Foreskin fibroblast (primary cell): ENCODE measurements at places on chromosomes 2 and 18.
A peak's percentile ranks its signal among the peaks of the same experiment; 100 is the strongest.

DNA sequence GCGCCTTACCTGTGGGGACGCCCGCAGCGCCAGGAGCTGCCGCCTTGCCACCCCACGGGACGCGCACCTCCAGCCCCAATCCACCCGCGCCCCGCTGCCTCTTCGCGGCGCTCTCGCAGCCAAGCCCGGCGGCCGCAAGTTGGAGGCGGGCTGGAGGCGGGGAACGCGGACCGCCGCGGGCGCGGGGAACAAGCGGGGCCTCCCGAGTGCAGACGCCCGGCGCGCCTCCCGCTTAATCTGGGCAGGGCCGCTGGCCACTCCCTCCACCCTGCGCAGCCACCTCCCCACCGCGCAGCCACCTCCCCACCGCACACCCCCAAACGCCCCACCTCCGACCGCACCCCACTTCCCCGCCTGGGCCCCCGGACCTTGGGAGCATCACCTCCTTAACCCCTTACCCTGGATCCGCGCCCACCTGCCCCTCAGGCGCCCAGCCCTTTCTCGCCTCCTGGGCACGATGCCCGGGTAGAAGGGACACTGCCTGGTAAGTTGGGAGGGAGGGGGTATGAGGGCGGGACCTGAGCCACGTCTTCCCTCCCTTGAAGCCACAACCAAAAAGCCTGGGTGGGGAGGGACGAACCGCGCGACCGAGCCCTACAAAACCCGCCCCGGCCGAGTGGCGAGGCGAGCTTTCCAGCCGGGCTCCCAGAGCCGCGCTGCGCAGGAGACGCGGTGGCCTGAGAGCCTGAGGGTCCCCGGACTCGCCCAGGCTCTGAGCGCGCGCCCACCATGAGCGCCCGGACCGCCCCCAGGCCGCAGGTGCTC is at the start of the genes COL4A3 and COL4A4:
Gene COL4A3, plus strand, starts transcription at position 627 of the 765 bp plus-strand sequence. Its CDS starts 103 bp downstream, at position 730.
Gene COL4A4, minus strand, starts transcription at position 208 of the 765 bp plus-strand sequence. CDS start 16,722 bp downstream, outside the sequence.
- no peak for DNase-seq

DNA sequence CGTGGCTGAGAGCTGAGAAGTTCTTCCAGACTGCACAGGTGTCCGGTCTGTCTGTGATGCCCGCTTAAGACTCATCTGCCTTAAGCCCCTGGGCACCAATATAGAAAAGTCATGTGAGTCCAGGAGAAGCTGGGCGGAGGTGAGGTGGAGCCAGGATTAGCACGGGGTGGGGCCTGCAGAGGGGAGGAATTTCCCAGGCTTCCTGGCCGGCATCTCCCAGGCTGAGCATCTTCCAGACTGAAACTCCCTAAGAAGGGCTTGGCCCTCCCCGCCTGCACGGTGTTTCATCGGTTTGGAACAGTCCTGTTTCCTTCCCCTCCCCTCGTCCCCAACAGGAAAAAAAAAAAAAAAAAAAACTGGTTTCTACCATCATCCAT is 270.3 kb downstream of the ATAD2B start:
- DNase-seq = peak; percentile 42

DNA sequence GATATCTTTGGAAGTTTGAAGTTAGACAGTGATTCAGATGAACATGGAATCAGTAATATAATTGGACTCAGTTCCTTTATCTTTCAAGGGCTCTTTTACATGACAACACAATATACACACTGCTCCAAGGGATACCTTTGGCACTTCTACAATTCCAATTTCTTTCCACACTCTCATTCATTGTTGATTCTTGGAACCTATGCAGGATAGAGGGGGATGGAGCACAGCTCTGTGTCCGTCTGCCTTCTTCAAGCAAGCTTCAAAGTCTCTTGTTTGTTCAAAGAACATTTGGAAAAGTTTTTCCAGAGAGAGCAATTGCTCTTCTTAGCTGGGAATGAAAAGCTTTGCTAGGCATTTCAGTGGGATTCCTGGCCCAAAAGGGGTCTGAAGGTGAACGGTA is 276.2 kb upstream of the ZEB2 start:
- DNase-seq = no peak

DNA sequence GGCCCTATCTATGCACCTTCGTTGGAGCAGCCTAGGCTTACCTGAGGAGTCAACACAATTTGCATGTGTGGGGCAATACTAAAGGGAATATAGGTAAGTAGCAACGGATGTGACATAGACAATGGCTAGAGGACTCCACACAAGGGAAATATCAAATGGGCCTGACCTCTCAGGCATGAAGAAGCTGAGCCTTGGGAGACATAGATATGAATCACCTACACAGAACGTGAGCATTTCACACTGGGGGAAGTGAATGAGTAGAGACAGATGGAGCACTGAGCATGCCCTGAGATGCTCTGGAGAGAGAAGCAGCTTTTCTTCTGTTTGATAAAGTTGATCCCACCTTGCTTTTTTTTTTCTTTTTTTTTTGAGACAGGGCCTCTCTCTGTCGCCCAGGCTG is 97.9 kb downstream of the ATL2 start:
- DNase-seq = no peak

- peak; percentile 70 for DNase-seq
Measured at GRCh38 chr2:228731517-228731916, 539.6 kb downstream of the PID1 start.

GRCh38 chr2:170887896-170888295 is 41.2 kb upstream of the GORASP2 start:
- no peak for DNase-seq

- DNase-seq = no peak
Measured at GRCh38 chr2:122340246-122340645, 584.8 kb downstream of the TSN start.

GRCh38 chr2:127305990-127306585 is 12.1 kb upstream of the ERCC3 start:
- no peak for DNase-seq

GRCh38 chr2:28695245-28695647 is 56.4 kb upstream of the PPP1CB start:
- DNase-seq = no peak

DNA sequence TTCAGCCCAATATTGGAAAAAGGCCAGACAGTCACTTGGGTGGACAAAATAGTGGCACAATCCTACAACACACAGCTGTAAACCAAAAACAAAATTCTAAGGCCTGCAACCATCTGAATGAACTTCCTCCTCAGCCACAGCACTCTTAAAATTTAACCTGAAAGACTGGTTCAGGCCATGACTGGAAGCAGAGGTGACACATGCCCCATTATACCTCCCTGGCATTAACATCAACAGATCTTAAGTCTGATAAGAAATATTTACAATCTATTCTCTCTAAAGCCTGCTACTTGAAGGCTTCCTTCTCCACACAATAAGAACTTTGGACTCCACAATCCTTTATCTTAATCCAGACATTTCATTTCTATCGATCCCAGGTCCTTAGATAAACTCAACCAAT is 192.4 kb upstream of the LRP1B start:
- no peak for DNase-seq

DNA sequence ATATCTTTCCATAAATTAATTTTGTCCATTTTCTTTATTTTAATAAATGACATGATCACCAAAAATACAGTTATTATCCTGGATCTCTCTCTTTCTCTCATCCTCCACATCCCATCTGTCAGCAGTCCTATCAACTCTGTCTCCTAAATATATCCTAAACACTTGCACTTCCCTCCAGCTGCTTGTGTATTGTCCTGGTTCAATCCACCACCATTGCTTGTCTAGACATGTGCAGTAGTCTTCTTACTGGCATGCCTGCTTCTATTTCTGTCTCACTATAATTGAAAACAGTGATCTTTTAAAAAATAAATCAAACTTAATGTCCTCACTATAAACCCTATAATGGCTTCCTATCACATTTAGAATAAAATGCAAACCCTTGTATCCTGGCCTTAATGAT is 2168.6 kb upstream of the PIK3C3 start:
- no peak for DNase-seq

- DNase-seq = peak; percentile 44
Measured at GRCh38 chr2:195664528-195664927, 7.5 kb downstream of the SLC39A10 start.

DNA sequence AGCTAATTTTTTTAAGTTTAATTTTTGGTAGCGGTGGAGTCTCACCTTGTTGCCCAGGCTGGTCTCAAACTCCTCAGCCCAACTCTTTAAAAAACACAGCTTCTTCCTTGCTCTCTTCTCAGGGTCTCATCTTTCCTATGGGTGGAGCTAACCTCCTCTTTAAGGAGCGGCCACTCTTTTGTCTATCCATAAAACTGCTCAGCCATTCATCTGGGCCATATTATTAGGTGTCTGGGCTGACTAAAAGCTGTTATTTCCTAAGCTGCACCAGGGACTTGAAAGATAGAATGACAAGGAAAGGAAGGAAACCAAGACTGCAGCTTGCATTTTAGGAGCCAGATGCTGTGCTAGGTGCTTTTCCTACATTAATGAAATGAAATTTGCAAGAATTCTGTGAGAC is 35.8 kb upstream of the THOC1 start:
- DNase-seq = no peak

DNA sequence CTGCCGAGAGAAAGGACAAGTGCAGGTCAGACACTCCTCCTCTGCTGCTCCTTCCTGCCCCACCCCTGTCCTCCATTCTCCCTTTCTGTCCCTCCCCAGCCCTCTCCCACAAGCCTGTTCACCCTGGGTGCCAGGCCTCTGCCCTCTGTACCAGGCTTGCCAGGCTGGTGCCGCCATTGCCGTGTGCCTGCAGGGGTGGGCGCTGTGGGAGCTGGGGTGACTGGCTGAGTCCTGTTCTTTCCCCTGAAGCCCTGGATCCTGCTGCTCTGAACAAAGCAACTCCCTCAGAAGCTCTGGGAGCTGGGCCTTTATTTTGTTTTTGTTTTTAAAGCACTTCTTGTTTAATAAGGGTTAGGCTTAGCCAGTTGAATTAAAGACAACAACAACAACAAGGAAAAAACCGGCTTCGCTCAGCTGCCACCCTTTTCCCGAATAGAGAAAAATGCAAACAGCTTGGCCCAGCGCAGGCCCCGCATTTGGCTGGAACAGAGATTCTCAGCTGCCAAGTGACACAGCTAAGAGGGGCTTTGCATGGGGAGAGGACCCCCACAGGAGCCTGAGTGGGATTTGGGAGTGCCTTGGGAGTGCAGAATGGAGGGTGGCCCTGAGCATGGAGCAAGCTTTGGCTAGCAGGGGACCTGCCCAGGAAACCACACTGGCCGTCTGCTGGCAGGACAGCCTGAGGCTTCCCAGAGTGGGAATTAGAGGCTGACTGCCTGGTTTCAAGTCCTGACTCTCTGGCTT is 9.1 kb downstream of the PCARE start:
- no peak for DNase-seq

DNA sequence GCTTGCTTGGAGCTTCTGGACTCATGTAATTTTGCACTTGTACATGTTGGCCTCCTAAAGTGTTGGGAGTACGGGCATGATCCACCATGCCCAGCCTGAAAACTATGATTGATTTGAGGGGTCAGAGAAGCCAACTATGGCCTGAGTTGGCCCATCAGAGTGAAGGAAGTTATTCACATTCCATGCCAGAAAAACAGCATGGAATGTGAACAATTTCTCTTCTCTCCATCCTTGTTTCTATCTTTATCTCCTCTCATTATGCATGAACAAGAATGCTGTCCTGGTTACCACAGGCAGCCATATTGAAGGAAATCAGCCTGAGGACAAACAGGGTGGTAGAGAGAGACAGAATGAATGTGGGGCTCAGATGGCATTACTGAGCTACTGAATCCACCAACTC is 3.5 kb upstream of the CD226 start:
- peak; percentile 23 for DNase-seq

DNA sequence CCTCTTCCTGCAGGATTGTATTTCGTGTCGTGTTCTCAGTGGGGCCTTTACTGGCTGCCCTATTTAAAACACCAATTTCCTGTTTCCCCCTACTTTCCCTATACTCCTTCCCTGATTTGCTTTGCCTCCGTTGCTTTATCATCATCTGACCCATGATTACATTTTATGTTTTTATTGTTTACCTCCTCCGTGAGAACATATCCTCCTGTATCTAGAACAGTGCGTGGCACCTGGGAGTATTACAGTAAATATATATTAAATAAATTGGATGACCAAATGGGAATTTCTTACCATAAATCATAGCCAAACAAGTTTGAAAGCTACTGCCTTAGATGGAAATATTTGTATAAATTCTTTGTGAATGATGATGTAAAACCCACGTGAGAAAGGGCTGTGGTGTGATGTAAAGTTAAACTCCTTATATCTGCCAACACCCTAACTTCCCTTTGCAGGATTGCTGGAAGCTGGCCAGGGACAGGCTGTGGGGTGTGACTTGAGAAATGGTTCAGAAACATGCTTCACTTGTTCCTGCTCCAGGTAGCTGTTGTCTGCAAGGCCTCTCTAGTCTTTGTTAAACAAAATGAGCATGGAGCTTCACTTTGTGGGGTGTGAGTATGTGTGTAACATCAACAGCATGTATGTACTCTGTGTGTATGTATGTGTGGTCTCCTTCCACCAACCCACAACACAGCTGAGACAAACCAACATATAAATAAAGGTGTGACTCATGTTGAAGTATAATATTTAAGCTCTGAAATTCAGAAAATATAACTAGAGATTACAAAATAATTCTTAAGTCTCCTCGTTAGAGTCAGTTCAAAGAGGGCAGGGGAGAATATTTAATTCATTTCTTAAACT is 40.3 kb downstream of the LHCGR start:
- DNase-seq = no peak

GRCh38 chr2:867296-867695 is 83.4 kb upstream of the SNTG2 start:
- DNase-seq = no peak

DNA sequence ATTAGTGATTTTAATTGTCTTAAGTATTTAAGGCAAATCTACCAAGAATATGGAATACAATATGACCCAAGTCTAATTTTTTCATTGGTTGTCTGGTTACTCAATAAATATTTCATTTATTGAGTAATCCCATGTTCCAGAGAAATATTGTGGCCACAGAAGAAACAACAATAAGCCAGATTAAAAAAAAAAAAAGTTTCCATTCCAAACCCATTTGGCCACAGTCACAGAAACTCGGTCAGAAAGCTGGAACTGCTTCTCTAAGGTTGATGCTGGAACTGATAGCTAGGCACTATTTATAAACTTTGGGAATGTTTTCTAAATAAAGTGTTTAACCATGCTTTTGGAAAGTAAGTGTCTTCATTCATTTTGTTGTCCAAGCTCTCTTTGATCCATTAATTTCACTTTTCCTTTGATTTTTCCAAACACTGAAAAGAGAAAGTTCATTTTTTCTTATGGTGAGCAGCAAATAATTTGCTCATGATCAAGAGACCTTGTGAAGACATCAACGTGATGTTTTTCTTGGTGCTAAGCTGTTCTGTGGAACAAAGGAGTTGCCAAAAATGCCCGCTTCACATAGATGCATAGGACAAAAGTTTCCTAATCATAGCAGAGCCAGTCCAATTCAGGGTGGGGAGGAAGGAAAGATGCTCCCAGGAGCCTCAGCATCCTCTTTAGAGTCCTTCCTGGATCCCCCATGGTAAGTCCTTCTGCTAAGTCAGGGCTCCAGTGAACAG is 72.1 kb upstream of the CCBE1 start:
- DNase-seq = peak; percentile 70

DNA sequence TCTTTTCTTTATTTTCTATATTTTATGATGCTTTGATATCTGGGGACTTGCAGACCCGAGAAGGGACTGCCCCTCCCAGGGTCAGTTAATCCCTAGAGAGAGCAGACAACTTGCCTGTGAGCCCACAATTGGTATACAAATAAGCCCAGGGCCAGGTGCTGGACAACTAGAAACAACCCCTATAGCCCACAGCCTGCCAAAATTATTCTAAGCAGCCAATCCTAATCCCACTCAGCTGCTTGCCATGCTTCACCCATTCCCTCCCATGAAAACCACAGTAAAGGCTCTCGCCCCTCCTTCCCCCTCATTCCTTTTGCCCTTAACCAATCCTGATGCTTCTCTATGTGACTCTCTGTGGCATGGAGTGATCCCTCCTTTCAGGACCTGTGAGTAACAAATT is 380.7 kb downstream of the RBM43 start:
- DNase-seq = no peak
